ENCODE measurements at places on chromosomes 1 and 21. TPM values are rescaled to one million over a fixed set of nuclear protein-coding genes. Genes with fewer than 3 reads are reported as not detected.

Gene KCNJ15
- 0.32 TPM for total RNA-seq

Gene ACTL8
- under 0.01 TPM for total RNA-seq

Gene PKLR
- not detected for total RNA-seq

Gene CNR2
- not detected for total RNA-seq

Gene PIGC
- 26.3 TPM for total RNA-seq

Gene ANGEL2
- total RNA-seq, result 49.5 TPM

Gene CD53
- 0.97 TPM for total RNA-seq
